ENCODE measurements at places on chromosomes 5 and 9. TPM values are rescaled to one million over a fixed set of nuclear protein-coding genes. Genes with fewer than 3 reads are reported as not detected.

DNA sequence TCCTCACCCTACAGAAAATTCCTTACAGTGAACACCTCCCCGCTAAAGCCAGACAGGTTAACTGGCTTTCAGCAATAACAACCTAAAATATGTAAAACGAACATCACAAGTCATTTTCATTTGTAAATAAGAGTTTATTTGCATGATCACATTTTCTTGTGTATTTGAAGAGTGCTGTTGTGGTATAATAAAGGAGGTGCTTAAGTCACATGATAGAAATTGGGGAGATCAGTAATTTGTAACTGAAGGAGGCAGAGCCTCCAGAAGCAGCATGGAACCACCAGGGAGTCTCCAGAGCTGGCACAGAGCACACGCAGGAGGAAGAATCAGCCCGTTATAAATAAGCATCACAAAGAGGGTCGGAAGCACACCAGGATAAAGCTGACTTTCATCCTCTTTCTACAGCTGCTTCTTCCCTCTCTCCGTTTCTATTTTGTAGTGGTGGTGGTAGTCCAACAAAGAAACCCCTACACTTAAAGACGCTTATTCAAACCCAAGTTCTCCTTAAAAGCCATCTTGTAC lies 210.6 kb downstream of the MAPKAP1 start:
- DNase-seq: no peak

The ACTBL2 gene
- total RNA-seq: not detected

DNA sequence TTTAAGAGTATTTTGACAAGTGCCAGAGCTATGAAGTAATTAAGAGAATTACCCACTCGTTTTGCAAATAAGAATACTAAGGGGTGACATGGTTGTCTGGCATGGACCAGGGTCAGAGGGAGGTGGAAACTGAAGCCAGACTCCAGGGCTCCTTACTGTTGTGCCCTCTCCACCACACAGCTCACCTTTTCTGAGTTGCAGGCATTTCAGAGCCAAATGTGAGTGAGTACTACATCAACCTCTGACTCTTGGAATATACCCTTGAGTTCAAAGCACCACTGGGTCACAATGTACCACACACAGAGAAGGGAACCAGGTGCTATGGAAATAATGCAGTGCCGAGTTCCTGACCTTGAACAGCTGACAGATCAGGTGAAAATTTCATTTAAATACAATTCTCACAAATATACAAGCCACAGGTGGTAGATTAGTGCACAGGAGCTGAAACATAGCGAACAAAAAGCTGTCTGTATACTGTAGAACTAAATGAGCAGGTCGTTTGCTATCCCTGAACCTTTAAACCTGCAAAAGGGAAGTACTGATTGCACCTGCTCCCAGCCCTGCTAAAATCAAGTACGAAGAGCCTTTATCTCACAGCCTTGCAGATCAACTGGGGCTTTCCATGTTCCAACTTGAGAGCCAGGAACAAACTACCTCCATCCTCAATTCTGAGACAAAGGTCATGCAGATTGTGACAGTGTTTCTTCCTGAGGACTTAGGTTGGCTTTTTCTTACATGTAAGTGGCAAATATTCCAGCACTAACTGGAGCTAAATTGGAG lies 57.0 kb downstream of the GOLM1 start:
- DNase-seq: no peak

GRCh38 chr5:72074251-72074650 lies 33.0 kb upstream of the MAP1B start:
- no peak for DNase-seq

- no peak for DNase-seq
Observed at GRCh38 chr5:13511442-13511841, 433.0 kb downstream of the DNAH5 start.

GRCh38 chr5:109250533-109251329 lies 159.0 kb downstream of the PJA2 start:
- DNase-seq: no peak

The NEURL1B gene
- 6.0 TPM for total RNA-seq

All from Caco-2 (cell line).